ENCODE measurements at places on chromosomes 7 and 10. TPM values are rescaled to one million over a fixed set of nuclear protein-coding genes. Genes with fewer than 3 reads are reported as not detected.

CDC123 gene
- total RNA-seq, result 86.0 TPM

DNA sequence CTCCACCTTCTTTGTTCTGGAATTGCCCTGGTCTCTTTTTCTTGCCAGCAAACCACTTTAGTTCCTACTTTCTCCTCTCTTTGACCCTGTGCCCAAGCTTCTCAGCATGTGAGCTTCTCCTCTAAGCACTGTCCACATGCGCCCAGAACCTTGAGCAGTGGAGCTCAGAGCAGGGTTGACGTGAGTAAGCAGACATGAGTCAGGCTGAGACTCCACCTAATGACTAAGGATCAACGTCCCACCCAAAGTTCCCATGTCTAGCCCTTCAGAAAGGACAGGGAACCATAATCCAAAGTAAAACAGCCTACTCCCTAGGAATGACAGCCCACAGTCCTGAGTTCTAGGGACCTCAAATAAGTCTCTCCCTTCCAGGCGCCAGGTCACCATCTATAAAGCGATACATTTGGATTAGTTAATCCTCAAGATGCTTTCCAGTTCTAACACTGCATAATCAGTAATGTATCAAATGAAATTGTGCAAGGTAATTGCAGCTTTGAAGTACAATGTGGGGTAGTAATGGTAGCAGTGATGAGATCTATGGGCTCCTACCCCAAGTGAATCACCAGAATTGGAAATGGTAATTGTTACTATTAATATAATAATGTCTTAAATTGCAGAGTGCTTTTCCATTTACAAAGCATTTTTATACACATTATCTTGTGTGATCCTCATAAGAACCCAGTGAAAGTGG, 44.5 kb downstream of the KCNMA1 start:
- H3K4me1 ChIP-seq, result peaks cover 35% of the 10 kb centered on the region
- peak; percentile 80 for DNase-seq
- H3K27me3 ChIP-seq, result no peaks in the 10 kb centered on the region
- H3K27ac ChIP-seq, result peak overlapping the region; percentile 77
- no peaks in the 10 kb centered on the region for H3K36me3 ChIP-seq

PVRIG gene
- total RNA-seq, result 1.1 TPM

DNA sequence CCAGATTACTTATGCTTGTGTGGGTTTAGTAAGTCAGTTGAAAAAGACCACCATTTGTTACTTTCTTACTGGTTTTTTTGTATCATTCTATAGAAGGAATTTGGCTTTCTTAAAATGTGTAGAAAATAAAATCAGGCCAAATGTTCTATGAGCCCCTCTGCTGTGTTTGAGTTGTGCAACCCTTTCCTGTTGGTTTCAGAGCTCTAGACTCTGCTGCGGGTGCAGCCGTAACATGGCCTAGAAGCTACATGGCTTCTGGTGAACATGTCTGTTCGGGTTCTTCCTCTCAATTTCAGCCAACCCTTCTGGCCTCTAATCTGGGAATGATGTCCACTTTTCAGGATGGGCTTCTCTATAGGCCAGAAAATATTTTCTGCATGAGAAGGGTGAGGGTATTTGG, 56.6 kb upstream of the RAB18 start:
- H3K27me3 ChIP-seq, result no peaks in the 10 kb centered on the region
- no peak for DNase-seq
- no peaks in the 10 kb centered on the region for H3K4me1 ChIP-seq
- H3K27ac ChIP-seq, result no peak overlapping the region
- no peak overlapping the region for H3K4me3 ChIP-seq

- no peak overlapping the region for H3K27ac ChIP-seq
- H3K27me3 ChIP-seq, result no peaks in the 10 kb centered on the region
- no peaks in the 10 kb centered on the region for H3K4me1 ChIP-seq
Observed at GRCh38 chr10:95133016-95133752, 60.9 kb upstream of the ACSM6 start.

DNA sequence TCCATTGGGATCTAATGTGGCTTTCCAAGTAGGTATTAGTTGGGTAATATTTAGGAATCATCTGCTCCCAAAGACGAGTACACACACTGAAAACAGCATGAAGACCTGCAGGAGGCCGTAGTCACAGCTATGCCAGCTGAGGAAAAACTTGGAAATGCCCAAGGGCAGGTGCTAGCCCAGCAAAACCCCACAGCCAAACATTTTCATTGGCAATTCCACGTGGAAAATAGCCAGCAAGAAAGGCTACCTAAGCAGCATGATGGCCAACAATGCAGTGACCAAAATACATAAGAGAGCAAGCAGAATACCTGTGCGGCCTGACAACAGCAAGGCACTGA, 32.7 kb downstream of the DOCK4 start:
- no peak for DNase-seq
- H3K27me3 ChIP-seq, result no peaks in the 10 kb centered on the region
- H3K27ac ChIP-seq, result no peak overlapping the region
- H3K36me3 ChIP-seq, result no peaks in the 10 kb centered on the region
- no peak overlapping the region for H3K4me3 ChIP-seq
- H3K4me1 ChIP-seq, result no peaks in the 10 kb centered on the region

ZPBP gene
- not detected for total RNA-seq

DNA sequence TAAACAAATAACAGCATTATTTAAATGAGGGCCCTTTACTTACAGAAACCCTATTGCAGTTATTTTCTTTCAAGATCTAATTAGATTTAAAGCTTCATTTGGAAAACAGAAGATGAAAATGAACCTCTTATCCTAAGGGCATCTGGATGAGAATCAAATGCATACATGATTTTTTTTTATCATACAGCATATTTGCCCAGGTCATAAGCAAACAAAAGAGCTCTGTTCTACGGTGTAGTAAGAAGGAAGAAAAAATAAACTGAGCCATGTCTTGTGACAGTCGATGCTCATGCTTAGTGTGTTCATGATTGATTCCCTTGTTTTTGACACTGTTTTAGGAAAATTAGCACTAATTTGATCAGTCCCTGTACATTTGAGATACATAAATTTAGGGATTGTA, 202.6 kb upstream of the RNF32 start:
- no peaks in the 10 kb centered on the region for H3K4me1 ChIP-seq
- no peak overlapping the region for H3K27ac ChIP-seq
- peaks cover 96% of the 10 kb centered on the region for H3K27me3 ChIP-seq
- no peak for DNase-seq
- no peak overlapping the region for H3K4me3 ChIP-seq

GRCh38 chr10:23417254-23417653, 21.6 kb upstream of the OTUD1 start:
- no peaks in the 10 kb centered on the region for H3K27me3 ChIP-seq
- no peak overlapping the region for H3K4me3 ChIP-seq
- no peak for DNase-seq
- H3K36me3 ChIP-seq, result no peaks in the 10 kb centered on the region
- H3K27ac ChIP-seq, result peak overlapping the region; percentile 70
- peaks cover 60% of the 10 kb centered on the region for H3K4me1 ChIP-seq

DNA sequence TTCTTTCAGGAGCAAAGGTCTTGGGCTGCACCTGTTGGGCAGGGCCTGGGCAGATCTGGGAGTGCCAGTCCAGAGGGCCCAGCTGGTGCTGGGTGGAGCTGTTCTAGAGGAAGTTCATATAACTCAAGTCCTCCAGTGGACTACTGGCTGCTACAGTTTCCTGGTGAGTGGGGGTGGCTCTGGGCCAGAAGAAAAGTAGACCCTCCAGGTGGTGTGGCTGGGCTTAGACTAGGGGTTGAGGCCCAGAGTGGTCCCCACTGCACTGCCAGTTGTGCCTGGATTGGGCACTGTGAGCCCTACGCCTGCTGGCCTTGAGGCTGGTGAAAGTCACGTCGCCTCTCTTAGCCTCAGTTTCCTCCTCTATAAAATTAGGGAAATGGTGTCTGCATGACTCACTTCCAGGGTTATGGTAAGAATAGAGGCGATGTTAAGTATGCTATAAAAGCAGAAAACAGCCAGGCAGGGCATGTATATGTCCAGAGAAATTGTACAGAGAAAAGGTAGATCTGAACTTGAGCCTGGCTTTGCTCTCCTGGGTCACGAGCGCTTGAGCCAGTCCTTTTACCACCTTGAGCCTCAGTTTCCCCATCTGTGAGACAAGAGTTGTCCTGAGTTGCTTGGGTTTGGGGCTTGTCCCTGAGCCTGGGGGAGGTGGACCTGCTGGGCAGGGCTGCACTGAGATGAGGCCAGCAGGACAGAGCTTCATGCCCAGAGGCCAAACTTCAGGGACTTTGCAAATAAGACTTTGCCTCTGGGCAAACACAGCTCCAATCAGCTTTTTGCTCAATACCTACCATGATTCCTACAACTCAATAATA, 3.8 kb upstream of the CLDN3 start:
- peaks cover 23% of the 10 kb centered on the region for H3K4me1 ChIP-seq
- H3K27ac ChIP-seq, result peak overlapping the region; percentile 8
- H3K27me3 ChIP-seq, result no peaks in the 10 kb centered on the region
- H3K36me3 ChIP-seq, result no peaks in the 10 kb centered on the region
